ENCODE measurements at places on chromosomes 2 and 18.

GRCh38 chr18:63306249-63306648 is 13.3 kb downstream of the BCL2 start:
- DNase-seq: no peak

DNA sequence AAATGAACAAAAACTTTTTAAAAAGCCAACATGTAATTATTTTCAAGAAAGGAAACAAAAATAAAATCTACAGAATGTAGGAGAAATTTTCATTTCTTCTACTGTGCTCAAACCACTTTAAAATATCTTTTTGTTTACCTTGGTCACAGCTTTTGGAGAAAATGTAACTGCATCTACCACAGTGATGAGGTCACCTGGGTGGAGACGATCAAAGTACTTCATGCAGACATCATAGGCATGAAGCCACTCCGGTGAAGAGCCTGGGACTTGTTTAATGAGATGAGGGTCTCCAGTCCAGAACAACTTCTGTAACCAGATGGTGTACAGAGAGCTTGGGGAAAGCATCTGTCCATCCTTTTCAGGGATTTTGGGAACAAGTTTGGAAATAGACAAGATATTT is 285.8 kb downstream of the NBAS start:
- no peak for DNase-seq

GRCh38 chr18:73756256-73757091 is 391.2 kb downstream of the FBXO15 start:
- DNase-seq: peak; percentile 68

DNA sequence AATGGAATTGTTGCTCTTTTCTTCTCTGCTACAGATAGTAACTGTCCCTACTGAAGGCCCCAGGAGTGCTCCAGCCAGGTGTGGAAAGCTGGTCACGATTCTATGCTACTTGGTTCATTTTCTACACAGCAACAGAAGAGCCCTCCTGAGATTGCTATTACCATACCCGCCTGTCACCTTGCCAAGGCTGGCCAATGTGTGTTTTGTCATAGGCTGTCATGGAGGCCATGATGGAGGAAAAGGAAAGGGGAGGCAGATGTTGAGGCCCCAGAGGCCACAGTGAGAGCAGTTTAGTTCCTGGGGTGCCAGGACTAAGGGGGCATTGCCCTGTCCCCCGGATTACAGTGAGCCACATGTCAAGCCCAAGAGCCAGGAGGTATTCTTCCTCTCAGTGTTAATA is 952 bp downstream of the ELMOD3 start:
- no peak for DNase-seq

DNA sequence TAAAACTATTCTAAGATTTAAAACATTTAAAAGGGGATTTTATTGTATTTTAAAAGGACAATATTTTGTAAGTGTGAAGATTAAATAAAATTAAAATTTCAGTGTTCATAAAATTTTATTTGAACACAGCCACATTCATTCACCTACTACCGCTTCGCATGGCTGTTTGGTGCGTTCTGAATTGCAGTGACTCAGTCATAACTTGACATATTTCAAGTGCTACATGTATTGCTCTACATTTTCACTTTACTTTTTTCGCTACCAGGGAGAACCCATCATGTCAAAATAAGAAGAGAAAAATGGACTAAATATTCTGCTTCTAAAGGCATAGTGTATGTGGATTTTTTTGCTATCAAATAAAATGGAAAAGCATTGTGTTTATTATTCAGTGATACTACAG is 8.7 kb downstream of the PTH2R start:
- no peak for DNase-seq

- DNase-seq: no peak
These were observed 954 bp downstream of the RAPGEF4 start for GRCh38 chr2:172736424-172737174.

- peak; percentile 47 for DNase-seq
These were observed 30.5 kb downstream of the PDK1 start for GRCh38 chr2:172586245-172586891.

DNA sequence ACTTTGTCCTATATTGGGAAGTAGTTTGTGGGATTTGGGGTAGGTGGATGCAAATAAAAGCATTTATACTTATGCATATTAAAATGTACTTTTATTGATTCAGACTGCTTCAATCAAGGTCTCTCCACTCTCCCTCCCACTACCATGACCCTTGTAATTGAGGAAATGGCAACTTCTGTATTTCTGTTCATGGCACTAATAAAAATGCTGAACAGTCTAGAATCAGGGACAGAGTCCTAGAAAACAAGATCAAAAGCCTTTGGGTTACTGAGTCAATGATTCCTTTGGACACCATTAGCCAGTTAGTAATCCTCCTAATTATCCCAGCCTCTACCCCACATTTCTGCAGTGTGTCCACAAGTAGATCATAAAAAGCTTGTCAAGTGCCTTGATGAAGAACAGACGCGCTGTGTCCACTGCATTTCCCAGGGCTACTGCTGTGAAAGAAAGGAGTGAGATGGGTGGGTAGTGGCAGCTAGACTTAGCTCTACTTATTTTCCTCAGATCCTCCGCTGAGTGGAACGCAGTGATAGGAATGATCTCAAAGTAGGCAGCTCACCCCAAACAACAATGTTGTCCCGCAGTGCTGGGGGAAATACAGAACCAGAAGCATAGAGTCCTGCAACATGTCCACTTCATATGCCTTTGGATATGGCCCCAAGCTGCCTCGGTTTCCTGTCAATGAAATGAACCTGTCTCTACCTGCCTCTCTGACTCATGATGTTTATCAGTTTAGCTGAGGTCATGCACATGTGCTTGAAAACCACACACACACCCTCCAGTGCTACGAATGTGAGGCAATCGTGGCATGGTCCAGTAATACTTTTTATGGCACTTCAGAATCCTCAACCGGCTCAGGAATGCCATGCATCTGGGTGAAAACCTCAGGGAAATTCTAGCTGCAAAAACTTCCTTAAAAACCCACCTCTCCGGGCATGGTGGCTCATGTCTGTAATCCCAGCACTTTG is 115.5 kb downstream of the COL6A3 start:
- DNase-seq: peak; percentile 76

GRCh38 chr2:3242747-3243369 is 134.8 kb downstream of the EIPR1 start:
- no peak for DNase-seq

DNA sequence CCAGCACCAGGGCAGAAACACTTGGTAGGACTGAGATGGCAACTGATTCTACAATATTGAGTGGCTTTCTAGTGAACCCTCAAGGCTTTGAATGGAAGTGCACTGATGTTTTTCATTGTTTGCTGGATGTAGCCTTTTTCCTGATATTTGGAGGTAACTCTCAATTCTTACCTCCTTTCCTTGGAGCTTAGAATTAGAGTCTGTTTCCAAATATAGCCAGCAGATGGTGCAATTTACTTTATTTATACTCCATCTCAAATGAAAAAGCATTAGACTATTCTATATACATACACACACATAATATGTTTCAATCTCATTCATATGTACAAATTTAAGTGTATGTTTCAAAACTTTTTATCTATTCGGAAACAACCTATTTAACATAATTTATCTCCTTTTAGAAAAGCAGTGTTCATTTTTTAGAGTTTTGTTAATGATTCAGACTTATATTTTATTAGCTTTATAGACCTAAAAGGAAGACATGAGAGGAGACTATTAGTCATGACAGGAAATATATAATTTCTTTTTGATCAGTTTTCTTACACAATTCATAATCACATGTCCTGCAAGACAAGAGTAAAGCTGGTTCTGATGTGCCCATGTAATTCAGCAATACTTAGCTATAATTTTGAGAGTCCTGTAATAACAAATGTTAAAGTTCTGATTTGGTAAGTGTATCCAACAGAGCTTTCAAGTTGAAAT is 124.8 kb downstream of the NUP35 start:
- peak; percentile 60 for DNase-seq

- peak; percentile 53 for DNase-seq
These were observed 24.9 kb downstream of the CCBE1 start for GRCh38 chr18:59672235-59672711.

DNA sequence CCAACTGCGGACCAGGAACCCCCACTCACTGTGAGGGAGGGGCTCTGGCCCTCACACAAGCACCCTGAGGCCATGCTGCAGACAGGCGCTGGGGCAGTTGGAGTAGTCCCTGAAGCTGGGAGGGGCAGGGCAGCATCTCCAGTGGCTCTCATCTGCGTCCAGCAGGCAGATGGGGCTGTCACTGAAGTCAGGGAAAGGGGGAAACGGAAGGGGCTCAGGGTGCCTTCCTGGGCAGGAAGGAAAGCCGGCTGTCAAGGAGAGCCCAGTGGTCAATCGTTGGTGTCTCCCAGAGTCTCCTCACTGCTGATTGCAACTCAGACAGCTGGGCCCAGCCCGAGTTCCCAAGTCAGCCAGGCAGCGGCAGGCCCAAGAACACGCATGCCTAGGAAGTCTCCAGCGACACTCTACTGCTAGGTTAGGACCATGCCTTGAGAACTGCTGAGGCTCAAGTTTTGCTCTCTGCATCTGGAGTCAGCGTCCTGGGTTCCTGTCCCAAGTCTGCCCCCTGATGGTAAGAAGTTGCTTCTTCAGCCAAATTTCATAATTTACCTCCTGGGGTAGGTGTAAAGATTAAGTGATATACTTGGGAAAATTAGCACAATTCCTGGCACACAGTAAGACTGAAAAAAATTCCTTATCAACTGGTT is 27.4 kb upstream of the NMUR1 start:
- DNase-seq: peak; percentile 72

DNA sequence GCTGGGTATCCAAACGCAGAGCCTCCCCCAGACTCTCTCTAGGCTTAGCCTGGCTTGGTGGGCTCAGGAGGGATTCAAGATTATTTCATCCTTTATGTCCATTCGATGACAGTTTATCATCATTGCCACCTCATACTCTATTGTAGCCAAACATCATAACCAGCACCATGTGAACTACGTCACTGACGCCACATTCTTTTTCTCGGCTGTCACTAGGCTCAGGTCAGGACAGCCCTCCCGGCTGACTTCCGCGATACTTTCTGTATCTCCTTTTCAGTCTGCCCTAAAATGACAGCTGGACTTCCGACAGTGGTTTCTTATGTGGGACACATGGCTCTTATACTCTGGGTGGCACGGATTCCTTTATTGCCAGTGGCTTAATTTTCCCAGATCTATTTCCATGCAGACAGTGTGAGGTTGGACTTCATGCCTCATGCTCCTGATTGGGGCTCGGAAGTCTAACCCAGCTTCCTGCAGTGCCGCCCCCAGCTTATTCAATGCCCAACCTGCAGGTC is 39.8 kb upstream of the SMIM21 start:
- DNase-seq: no peak

GRCh38 chr2:222610746-222611145 is 45.1 kb downstream of the FARSB start:
- peak; percentile 21 for DNase-seq

GRCh38 chr18:54702686-54703085 is 111.6 kb downstream of the DYNAP start:
- no peak for DNase-seq

DNA sequence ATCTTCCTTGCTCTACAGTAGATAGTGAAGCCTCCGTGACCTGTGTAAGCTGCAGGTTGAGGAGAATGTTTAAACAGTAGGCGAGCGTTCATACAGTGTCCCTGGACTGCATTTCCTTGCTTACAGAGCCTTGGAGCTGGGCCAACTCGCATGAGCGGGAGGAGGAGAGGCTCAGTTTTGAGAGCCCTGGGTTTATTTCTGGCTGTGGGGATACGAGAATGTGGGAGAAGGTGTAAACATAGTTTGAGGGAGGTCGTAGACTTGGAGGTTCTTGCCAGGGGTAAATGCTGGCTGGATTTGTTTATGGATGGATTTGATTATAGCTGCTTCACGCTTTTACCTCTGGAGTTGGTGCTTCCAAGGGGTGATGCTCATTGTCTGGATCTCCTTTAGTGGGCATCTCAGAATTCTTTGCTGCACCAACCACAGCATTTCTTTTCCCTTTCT is 20.8 kb downstream of the CRIM1 start:
- DNase-seq: peak; percentile 66

- no peak for DNase-seq
These were observed 209.1 kb downstream of the HRH4 start for GRCh38 chr18:24669502-24669901.

GRCh38 chr2:231683292-231684235 is 24.8 kb upstream of the PTMA start:
- DNase-seq: no peak

DNA sequence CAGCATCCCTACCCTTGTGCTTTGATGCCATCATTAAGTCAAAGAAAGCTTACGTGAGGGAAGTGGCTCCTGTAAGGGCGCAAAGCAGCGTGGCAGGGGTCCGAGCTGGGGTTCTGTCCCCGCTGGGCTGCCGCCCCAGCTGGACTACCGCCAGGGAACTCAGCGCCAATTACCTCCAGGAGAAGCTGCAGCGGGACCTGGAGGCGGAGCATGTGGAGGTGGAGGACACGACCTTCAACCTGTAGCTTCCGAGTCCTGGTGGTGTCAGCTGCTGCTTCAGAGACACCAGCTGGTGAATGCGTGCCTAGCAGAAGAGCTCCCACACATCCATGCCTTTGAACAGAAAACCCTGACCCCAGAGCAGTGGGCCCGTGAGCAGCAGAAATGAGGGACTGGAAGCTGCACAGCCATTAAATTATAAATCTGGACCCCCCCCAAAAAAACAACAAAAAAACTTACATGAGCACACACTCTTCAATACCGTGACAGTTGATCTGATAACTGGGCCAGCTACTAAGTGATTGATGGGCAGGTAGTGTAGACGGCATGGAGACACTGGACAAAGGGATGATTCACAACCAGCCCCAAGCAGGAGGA is 20.1 kb upstream of the YES1 start:
- DNase-seq: no peak

GRCh38 chr2:27370816-27371620 is 602 bp downstream of the SNX17 start:
- DNase-seq: peak; percentile 34

GRCh38 chr18:72762515-72763122 is 105.2 kb downstream of the NETO1 start:
- DNase-seq: peak; percentile 81

DNA sequence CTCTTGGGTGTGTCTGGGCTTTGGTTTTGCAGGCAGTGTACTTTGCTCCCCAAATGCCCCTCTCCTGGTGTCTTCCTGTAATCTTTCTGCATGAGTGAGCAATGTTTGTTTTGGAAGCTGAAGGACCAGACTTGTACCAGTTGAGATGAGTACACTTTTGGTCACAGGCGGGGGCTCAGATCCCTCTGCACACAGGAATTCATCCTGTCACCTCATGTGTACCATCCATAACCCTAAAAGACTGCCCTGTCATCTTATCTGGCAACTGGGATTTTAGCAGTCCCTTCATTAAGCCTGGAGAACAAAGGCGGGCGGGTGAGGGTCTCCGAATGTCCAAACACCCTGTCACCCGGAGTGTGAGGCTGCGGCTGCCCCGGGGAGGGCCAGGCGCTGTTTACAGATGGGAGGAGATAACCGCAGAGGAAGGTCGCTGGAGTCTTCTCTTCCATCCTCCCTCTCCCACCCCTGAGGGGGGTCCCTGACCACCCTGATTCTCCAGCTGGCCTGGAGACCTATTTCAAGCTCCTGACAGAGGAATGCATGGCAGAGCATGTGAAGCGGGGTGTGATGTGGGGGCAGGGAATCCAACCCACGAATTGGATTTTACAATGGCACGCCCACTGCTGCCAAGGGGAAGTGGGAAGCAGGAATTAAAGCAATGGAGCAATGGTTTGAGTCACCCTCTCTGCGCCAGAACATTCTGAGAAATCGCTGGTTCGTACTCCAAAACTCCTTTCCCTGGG is 158.2 kb upstream of the MYCN start:
- no peak for DNase-seq
